ENCODE measurements at places on chromosomes 4 and X. TPM values are rescaled to one million over a fixed set of nuclear protein-coding genes. Genes with fewer than 3 reads are reported as not detected.

DNA sequence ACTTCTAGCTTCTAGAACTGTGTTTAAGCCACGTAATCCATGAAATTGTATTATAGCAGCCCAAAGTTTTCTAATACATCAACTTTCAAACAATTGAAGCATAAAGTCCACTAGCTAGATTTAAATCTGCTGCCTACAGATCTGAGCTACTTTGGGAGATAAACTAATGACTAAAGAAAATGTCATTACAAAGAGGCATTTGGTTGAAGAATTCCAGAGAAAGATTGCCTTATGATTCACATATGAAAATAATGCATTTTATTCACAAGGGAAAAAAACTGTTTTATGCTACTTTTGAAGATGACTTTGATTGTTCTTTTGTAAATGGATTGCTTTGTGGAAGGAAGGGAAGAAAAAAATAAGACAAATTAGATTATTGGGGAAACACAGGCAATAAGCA, 124.1 kb upstream of the SLIT2 start:
- no peak for DNase-seq
- no peak overlapping the region for H3K27ac ChIP-seq
- no peaks in the 10 kb centered on the region for H3K36me3 ChIP-seq
- no peaks in the 10 kb centered on the region for H3K4me1 ChIP-seq
- no peaks in the 10 kb centered on the region for H3K27me3 ChIP-seq
- no peak overlapping the region for H3K4me3 ChIP-seq

SPACA5 gene
- not detected for total RNA-seq

MND1 gene
- not detected for total RNA-seq

DNA sequence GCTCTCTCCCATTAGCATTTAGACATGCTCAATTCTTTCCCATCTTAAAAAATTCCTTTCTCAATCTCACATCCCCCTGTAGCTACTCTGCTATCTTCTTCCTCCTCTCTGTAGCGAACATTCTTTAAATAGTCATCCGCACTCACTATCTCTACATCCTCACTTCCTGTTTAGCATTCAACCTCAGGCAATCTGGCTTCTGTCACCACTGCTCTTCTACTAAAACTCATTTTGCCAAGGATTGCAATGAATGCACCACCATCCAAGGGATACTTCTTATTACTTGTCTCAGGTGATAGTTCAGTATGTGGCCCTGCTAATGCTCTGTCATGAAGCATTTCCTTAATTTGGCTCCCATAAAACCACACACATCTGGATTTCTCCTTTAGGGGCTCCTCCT, 10.9 kb upstream of the TET2 start:
- no peak for DNase-seq
- no peaks in the 10 kb centered on the region for H3K36me3 ChIP-seq
- H3K27ac ChIP-seq = no peak overlapping the region
- no peaks in the 10 kb centered on the region for H3K4me1 ChIP-seq
- no peak overlapping the region for H3K4me3 ChIP-seq
- H3K27me3 ChIP-seq = no peaks in the 10 kb centered on the region

POLN gene
- 1.5 TPM for total RNA-seq

- no peaks in the 10 kb centered on the region for H3K36me3 ChIP-seq
- DNase-seq = no peak
- H3K4me1 ChIP-seq = no peaks in the 10 kb centered on the region
- no peak overlapping the region for H3K27ac ChIP-seq
- H3K27me3 ChIP-seq = no peaks in the 10 kb centered on the region
Observed at GRCh38 chr4:161987611-161988010, 176.2 kb downstream of the FSTL5 start.

ATP2B3 gene
- not detected for total RNA-seq

- H3K27ac ChIP-seq = no peak overlapping the region
- peaks cover 6% of the 10 kb centered on the region for H3K4me1 ChIP-seq
- DNase-seq = no peak
- H3K36me3 ChIP-seq = no peaks in the 10 kb centered on the region
- H3K27me3 ChIP-seq = no peaks in the 10 kb centered on the region
Observed at GRCh38 chrX:21946925-21947641, 6.6 kb downstream of the SMS start.

DNA sequence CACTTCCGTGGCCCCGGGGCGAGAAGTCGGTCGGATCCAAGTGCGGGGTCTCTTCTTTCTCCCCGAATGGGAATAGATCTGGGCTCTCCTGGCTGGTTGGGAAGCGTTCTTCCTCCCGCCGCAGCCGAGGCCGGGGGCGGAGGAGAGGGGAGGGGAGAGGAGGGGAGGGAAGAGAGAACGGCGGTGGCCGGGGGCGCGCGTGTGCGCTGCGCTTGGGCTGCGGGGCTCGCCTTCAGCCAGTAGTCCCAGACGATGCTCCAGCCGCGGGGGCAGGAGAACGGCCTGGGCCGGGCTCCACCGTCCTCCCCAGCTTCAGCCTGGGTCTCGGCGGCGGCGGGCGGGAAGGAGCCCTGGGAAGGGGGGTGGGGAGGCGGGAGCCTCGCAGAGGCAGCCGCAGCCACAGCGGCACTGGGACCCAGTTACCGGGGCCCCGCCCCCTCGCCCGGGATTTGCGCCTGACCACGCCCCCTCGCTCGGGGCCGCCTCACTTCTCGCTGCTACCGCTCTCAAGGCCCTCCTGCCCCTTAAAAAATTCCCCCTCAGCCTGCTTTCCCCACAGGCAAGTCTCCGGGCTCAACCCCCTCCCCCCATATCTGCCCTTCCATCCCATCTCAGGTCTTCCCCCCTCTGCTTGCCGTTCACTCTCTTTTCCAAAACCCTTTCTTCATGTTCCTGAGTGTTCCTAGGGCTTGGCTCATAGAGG, at the start of gene FGD1:
Gene FGD1 (minus strand): TSS at position 421 of the 703 bp plus-strand sequence. CDS start 802 bp downstream, outside the sequence.
- H3K27ac ChIP-seq = no peak within 1 kb of the TSS
- no peaks in the 10 kb centered on the region for H3K27me3 ChIP-seq
- no peaks in the 10 kb centered on the region for H3K36me3 ChIP-seq
- peak; percentile 56 for DNase-seq
- H3K4me1 ChIP-seq = peaks cover 3% of the 10 kb centered on the region

GRCh38 chr4:3387943-3388361, 53.8 kb upstream of the HGFAC start:
- H3K27me3 ChIP-seq = no peaks in the 10 kb centered on the region
- H3K36me3 ChIP-seq = no peaks in the 10 kb centered on the region
- DNase-seq = no peak
- H3K4me1 ChIP-seq = peaks cover 37% of the 10 kb centered on the region
- H3K4me3 ChIP-seq = no peak overlapping the region

CFAP47 gene
- total RNA-seq = not detected

CYTL1 gene
- total RNA-seq = not detected

GRCh38 chr4:77854431-77855111, 8.1 kb upstream of the MRPL1 start:
- DNase-seq = peak; percentile 24
- peak overlapping the region; percentile 21 for H3K4me3 ChIP-seq
- H3K4me1 ChIP-seq = peaks cover 45% of the 10 kb centered on the region
- no peaks in the 10 kb centered on the region for H3K27me3 ChIP-seq

GRCh38 chr4:42152507-42153504, at the start of gene BEND4:
BEND4 (minus strand) TSS chr4:42152655; CDS start chr4:42152143, 512 bp downstream.
- H3K27me3 ChIP-seq = no peaks in the 10 kb centered on the region
- no peaks in the 10 kb centered on the region for H3K36me3 ChIP-seq
- peaks cover 22% of the 10 kb centered on the region for H3K4me1 ChIP-seq
- H3K27ac ChIP-seq = peak within 1 kb of the TSS; percentile 75
- H3K4me3 ChIP-seq = peak within 1 kb of the TSS; percentile 68

FGA gene
- total RNA-seq = not detected

SULT1B1 gene
- 0.10 TPM for total RNA-seq

HDX gene
- total RNA-seq = 2.6 TPM

TAF7L gene
- not detected for total RNA-seq

- no peaks in the 10 kb centered on the region for H3K4me1 ChIP-seq
- DNase-seq = no peak
- H3K27ac ChIP-seq = no peak overlapping the region
- H3K27me3 ChIP-seq = peaks cover 6% of the 10 kb centered on the region
Observed at GRCh38 chr4:122722256-122722655, 10.2 kb upstream of the BBS12 start.

DNA sequence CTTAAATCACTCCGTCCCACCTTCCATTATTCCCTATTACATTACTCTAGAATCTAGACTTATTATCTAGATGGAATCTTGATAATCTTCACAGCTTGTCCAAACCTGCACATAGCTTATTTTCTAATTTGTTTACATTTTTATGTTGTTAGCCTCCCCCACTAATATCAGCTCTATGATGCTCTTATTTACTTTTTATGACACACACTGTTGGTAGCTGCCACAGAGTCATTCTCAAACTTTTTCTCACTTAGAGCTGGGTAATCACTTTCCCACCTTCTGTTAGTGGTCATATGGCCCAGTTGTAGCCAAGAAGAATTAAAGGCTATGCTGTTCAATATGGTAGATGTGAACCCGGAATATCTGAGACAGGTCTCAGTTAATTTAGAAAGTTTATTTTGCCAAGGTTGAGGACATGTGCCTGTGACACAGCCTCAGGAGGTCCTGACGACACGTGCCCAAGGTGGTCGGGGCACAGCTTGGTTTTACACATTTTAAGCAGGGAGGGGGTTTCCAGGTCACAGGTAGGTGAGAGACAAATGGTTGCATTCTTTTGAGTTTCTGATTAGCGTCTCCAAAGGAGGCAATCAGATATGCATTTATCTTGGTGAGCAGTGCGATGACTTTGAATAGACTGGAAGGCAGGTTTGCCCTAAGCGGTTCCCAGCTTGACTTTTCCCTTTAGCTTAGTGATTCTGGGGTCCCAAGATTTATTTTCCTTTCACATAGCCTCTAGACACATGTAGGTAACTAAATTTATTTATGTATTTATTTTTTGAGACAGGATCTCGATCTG, 7.0 kb upstream of the ADGRA3 start:
- DNase-seq = no peak
- H3K4me3 ChIP-seq = no peak overlapping the region
- no peak overlapping the region for H3K27ac ChIP-seq
- H3K27me3 ChIP-seq = no peaks in the 10 kb centered on the region

DNA sequence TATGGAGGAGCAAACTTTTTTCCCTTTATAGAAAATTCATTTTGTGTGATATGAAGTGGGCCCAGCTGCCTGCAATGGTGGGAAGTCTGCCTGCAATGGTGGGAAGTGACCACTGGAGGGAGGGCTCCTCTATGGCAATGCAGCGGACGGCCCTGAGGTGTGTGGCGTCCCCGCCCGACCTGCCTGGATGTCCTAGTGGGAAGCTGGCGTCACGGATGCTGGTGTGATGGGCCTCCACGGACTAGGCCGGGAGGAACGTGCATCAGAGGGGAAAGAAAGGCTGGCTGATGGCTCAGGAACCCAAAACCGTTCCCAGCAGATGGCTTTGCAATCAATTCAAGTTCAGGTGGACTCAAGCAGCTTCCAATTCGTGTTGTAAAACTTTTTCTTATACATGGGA, 177.9 kb downstream of the AFAP1 start:
- DNase-seq = peak; percentile 29
- H3K27ac ChIP-seq = no peak overlapping the region
- H3K36me3 ChIP-seq = no peaks in the 10 kb centered on the region
- no peaks in the 10 kb centered on the region for H3K27me3 ChIP-seq
- no peaks in the 10 kb centered on the region for H3K4me1 ChIP-seq
- no peak overlapping the region for H3K4me3 ChIP-seq

FGF5 gene
- not detected for total RNA-seq

- H3K4me1 ChIP-seq = no peaks in the 10 kb centered on the region
- no peaks in the 10 kb centered on the region for H3K27me3 ChIP-seq
- no peak overlapping the region for H3K27ac ChIP-seq
Observed at GRCh38 chr4:123892368-123892976, 495.9 kb downstream of the SPRY1 start.

GRCh38 chr4:168167714-168168284, 75.5 kb downstream of the ANXA10 start:
- H3K36me3 ChIP-seq = no peaks in the 10 kb centered on the region
- H3K27ac ChIP-seq = no peak overlapping the region
- H3K4me3 ChIP-seq = no peak overlapping the region
- no peaks in the 10 kb centered on the region for H3K4me1 ChIP-seq

- no peaks in the 10 kb centered on the region for H3K4me1 ChIP-seq
- DNase-seq = no peak
- H3K27me3 ChIP-seq = no peaks in the 10 kb centered on the region
- no peaks in the 10 kb centered on the region for H3K36me3 ChIP-seq
- H3K27ac ChIP-seq = no peak overlapping the region
- H3K4me3 ChIP-seq = no peak overlapping the region
Observed at GRCh38 chrX:69988955-69989394, 60.8 kb downstream of the AWAT2 start.

DNA sequence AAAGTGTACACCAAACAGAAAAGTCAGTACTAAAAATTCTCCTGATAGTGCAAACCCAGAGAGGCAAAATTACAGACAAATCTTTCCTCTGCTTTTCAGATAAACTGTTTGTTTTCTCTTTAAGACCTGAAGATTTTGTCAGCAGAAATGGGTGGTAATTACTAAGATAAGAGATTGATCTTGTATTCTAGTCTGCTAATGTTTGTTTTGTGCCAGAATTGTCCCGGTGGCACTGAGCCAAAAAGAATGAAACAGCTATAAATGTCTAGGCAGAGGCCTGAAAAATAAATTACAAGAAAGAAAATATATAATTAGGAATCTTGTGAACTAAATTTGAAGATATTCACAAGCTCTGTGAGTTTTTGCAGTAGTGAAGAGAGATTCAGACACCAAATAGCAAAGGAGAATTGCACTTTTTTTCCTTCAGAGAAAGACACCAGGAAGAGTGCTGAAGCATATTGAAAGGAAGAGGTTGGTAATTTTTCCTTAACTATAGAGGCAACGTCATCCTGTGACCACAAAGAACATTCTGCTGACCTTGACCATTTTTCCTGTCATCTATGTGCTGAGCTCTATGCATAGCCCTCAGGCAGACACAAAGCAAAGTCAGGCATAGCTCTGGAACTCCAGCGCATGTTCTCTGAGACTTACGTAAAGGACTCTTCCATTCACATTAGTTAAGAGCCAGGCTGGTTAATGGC, 314.5 kb upstream of the RASGEF1B start:
- H3K4me3 ChIP-seq = no peak overlapping the region
